Effector memory CD8-positive, alpha-beta T cell (primary cell): ENCODE measurements at places on chromosomes 2 and 18.

GRCh38 chr2:59254279-59254678 is 1013.2 kb upstream of the FANCL start:
- DNase-seq: no peak

DNA sequence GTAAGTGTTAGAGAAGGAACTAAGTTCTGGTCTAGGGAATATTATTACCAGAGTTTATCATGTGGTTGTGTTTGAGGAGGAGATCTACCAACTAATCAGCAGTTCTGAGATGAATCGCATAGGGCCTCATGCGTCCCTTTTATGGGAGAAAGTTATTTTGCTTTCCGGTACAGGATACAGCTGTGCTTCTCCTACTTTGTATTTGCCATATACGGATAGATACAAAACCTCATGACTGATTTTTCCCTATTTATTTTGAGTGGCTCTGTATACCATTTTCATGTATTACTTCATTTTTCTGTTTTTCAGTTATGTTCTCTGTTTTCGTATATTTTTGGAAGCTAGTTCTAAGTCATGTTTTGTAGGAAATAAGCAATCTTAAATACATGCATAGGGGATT is 66.8 kb downstream of the ACSL3 start:
- no peak for DNase-seq

GRCh38 chr2:2570871-2571270 is 239.8 kb upstream of the MYT1L start:
- no peak for DNase-seq

DNA sequence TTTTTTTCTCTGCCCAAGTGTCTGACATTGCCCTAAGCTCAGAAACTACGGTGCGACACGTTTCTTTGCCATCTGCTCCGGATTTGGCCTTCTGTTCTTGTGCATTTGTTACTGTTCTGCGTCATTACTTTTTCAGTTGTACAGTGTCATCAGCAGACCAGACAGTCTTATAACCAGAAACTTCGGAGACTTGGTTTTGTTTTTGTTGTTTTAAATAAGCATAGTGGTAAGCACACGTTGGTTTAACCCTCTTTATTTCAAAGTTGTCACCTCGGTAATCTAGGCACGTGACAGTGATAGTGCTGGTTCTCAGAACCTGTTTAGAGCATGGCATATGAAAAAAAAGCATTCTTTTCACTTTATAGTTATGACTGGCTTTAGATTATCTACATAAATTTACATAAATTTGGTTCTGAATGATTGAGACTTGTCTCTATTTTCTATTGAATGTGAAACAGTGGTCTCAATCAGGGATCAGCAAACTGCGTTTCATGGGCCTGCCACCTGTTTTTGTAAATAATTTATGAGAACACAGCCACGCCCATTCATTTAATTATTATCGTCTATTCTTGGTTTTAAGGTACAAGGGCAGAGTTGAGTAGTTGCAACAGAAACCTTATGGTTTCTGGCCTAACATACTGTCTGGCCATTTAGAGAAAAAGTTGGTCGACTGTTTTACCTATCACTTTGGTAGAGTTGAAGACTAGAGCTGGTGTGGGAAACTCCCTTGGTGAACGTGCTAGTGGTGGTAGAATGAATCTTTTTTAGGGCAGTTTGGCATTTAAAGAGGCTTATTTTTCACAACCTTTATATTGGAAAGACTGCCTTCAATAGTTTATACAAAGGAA is 106.5 kb downstream of the ZNF532 start:
- no peak for DNase-seq

- DNase-seq: no peak
These were observed 183.4 kb upstream of the MEIS1 start for GRCh38 chr2:66251573-66251972.

DNA sequence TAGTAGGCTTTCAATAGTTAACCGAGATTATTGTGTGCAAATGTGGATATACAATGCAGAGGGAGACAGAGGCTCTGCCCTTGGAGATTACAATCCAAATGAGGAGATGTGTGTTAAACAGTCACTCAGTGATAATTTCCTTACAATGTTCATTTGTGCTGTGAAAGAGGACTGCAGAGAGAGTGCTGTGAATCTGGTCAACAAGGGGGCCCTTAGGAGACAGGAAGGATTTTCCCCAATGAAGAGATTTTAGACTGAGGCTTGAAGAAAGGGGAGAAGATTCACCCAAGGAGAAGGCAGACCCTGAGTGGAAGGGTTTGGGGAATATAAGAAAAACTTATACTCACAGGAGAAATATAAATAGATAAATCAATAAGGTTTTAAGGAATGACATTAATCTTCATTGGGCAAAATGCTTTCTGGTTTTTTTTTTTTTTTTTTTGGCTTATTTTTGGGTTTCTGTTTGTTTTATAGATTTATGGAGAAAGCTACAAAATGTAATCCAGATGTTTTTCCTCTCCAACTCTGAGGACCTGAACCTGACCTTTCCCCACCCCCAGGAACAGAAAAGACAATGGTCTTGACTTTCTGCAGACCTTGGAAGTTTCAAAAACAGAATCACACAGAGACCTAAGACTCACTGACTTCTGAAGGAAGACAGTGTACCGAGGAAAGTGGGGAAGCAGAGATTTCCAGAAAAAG is 151.3 kb upstream of the SERPINE2 start:
- DNase-seq: no peak

DNA sequence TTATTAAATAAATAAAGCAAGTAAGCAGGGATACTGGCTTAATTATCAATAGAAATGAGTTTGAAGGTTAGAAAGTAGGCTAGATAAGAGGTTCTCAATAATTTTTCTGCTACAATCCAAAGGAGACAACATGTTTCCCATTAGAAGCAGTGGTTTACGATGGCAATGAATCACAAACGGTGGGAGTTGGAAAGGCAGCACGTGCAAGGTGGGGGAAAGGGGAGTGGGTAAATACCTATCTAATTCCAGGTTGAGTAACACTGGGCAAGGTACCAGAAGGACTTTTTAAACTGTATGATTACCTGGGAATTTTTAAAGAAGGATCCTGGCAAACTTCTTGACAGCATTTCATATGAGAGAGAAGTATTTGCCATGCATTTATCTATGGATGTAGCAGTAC is 289.9 kb downstream of the NBAS start:
- no peak for DNase-seq

GRCh38 chr2:188897096-188897495 is 77.1 kb upstream of the COL3A1 start:
- DNase-seq: no peak

GRCh38 chr2:118190474-118190873 is 102.2 kb downstream of the INSIG2 start:
- no peak for DNase-seq

- DNase-seq: no peak
These were observed 564.6 kb upstream of the PKDCC start for GRCh38 chr2:41483226-41483625.

GRCh38 chr18:67302043-67302442 is 214.5 kb downstream of the DSEL start:
- DNase-seq: no peak

DNA sequence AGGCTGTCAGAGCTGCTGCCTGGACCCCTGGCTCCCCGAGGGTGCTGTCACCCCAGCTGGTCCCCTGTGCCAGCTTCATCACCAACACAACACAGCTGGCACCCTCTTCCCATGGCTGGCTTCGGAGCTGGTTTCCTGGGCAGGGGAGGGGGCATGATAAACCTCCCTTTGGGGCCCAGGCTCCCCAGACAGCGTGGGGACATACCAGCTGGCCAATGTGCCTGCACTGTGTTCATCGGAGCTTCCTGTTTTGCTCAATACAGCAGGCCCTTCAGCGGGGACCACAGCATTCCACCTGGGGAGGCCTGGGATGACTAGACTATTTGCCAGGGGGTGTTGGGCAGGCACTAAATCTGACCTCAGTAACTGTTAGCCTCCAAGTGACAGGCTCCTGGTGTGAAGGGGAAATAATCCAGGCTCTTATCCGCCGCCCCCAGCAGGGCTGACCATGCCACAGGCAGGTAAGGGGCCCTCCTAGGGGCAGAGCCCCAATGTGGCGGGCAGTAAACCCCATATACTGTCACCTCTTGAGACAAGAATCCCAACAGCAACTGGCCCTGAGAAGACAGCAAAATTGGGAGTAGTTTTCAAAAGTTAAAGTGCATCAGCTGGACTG is 44.6 kb downstream of the EMX1 start:
- DNase-seq: no peak

- peak; percentile 22 for DNase-seq
These were observed 615 bp downstream of the GORASP2 start for GRCh38 chr2:170929686-170930050.

GRCh38 chr2:27984153-27984552 is 93.6 kb downstream of the BABAM2 start:
- no peak for DNase-seq

- DNase-seq: no peak
These were observed 687.8 kb upstream of the KLHL29 start for GRCh38 chr2:22697054-22697788.

DNA sequence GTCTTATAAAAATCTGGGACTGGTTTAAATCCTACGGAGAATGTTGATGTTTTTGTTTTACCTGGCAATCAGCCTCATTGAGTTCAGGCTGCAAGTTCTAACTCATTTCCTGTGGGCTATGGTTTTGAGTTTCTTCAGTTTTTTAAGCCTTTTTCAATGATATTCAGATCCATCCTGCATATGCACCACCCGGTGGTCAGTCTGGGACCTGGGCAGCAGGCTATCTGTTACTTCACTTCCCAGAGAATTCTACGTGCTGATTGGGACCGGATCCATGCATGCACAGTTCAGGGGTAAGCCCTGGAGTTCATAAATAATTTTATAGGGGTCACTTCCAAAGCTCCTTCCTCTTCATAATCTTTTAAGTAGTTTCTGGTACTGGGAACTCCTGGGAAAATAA is 339.2 kb upstream of the HNRNPA3 start:
- DNase-seq: no peak

DNA sequence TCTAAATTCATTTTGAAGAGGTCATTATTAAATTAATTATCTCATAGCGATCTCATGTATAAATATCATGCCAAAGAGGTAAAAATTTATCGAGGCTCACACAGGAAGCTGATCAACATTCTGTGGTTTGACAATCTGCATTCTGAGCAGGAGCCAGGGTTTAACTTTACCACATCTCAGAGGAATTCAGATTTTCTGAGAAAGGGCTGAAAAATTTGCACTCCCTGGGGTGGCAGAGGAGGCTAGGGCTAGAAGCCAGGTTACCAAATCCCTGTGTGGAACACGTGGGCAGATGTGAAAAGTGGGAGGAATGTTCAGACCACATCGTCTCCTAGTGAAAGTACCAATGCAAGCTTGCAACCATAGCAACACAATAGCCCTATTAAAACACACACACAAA is 63.5 kb upstream of the CTLA4 start:
- peak; percentile 21 for DNase-seq

GRCh38 chr2:50753234-50753633 is 278.7 kb downstream of the NRXN1 start:
- no peak for DNase-seq

GRCh38 chr2:69639266-69639665 is 4.3 kb downstream of the AAK1 start:
- DNase-seq: no peak

DNA sequence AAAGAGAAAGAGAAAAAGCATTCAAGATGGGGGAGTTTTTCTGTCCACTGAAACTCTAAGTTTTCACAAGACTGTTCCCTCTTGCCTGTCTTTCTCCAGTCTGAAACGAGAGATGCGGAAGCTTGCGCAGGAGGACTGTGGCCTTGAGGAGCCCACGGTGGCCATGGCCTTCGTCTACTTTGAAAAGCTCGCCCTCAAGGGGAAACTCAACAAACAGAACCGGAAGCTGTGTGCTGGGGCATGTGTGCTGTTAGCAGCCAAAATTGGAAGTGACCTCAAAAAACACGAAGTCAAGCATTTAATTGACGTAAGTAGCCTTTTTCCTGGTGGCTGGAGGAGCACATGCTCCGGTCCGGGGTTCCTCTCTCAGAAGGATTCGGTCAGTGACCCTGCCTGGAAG is 118.3 kb downstream of the CABLES1 start:
- no peak for DNase-seq

DNA sequence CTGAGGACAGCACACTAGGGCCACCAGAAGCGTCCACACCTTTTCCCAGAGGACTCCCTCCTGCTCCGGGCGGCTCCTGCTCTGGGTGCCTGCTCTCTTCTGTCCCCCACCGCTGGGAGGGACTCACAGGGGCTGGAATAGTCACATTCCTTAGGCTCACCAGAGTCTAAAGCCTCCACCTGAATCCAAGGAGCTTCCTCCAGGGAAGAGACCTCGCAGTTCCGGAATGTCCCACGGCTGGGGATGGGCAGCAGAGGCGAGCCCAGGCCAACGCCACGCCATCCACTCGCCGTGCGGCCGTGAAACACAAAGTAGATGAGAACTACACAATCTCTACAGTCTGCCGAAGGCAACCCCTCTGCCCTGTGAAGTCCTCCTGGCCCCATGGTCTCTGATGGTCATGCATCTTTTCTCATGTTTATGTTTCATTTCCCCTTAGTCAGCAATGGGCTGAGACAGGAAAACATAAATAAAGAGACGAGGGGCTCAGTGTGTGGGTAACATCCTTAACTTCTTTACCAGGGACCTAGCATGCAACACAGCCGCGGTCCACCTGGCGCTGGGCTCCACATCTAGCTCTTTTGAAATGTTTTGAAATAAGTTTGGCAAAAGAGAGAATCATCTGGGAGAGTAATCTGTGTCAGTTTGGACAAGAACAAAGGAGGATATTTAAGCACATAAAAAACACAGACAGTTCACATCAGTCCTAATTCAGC is 98.4 kb downstream of the PXDN start:
- DNase-seq: no peak

DNA sequence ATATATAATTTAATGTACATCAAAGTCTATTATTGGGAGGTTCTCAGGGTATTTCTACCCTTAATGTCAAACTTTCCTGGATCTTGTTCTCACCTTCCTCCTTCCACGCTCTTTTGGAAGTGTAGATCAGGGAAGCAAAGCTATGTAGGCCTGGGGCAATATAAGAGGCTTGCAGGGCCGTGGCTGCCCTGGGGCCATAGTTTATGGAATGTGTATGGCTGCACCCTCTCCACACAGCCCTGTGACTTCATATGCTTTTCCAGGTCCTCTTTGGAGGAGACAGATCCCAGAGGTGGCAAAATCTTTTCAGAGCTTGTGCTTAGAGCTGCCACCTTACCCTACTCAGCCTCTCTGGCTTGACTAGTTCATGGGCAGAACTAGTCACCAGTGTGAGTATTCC is 82.9 kb downstream of the PLB1 start:
- no peak for DNase-seq

GRCh38 chr2:19949071-19949470 is 40.8 kb downstream of the WDR35 start:
- no peak for DNase-seq

DNA sequence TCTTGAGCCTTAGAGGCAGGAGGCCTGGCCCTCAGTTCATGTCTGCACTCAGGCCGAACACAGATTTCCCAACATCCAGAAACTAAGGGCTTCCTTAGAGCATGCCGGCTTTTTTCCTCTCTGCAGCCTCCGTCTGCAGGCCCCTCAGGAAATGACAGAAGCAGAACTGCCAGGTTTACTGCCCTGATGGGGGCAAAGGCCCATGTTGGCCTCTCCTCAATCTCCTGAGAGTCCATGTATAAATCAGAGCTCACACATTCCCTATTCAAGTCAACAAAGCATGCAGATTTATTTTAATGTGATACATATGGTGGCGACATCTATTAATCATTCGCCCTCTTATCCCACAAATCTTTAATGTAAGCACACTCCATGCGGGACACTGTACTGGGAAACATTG is 475.6 kb upstream of the HS6ST1 start:
- DNase-seq: no peak

- no peak for DNase-seq
These were observed 961 bp downstream of the GEN1 start for GRCh38 chr2:17754773-17755425.
